ENCODE measurements at places on chromosomes 12 and 14. TPM values are rescaled to one million over a fixed set of nuclear protein-coding genes. Genes with fewer than 3 reads are reported as not detected.

LTBR gene
- total RNA-seq, result 103 TPM

COL2A1 gene
- not detected for total RNA-seq

MVK gene
- 28.8 TPM for total RNA-seq

GRCh38 chr14:79629411-79630287, 581.7 kb downstream of the DIO2 start:
- peak; percentile 97 for DNase-seq

DNA sequence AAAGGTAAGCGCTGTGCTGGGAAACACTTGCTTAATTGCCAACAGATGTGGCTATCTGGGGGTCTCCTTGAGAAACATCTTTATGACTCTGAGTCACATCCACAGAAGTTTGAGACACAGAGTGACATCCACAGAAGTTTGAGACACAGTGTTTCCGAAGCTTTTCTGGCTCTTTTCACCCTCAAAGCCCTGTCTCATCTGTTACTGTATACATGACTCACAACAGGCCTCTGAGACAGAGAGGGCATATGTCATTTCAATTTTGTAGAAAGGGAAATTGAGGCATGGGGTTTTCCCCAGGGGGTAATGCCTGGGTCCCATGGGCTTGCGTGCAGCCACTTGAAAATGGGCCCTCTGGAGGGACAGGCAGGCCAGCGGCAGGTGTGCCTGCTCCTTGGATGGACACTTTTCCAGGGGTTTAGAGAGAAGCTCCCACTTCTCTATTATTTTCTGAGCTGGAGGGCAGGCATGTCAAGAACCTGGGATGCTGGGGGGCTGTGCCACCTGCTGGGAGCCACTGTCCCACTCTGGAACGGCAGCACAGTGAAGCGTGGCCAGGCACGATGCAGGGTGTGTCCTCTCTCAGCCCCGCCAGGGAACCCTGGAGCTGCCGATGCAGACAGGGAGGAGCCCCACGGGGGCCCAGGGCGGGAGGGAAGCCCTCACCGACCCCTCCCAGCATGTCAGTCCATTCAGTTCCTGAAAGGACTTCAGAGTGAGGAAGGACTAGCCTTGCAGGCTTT, 111.3 kb upstream of the FKBP4 start:
- no peak for DNase-seq

FOXG1 gene
- not detected for total RNA-seq
